ENCODE measurements at places on chromosomes 7 and 10.
A peak's percentile ranks its signal among the peaks of the same experiment; 100 is the strongest.

GRCh38 chr7:122306320-122307227 lies 2.0 kb upstream of the FEZF1 start:
- no peak for DNase-seq

DNA sequence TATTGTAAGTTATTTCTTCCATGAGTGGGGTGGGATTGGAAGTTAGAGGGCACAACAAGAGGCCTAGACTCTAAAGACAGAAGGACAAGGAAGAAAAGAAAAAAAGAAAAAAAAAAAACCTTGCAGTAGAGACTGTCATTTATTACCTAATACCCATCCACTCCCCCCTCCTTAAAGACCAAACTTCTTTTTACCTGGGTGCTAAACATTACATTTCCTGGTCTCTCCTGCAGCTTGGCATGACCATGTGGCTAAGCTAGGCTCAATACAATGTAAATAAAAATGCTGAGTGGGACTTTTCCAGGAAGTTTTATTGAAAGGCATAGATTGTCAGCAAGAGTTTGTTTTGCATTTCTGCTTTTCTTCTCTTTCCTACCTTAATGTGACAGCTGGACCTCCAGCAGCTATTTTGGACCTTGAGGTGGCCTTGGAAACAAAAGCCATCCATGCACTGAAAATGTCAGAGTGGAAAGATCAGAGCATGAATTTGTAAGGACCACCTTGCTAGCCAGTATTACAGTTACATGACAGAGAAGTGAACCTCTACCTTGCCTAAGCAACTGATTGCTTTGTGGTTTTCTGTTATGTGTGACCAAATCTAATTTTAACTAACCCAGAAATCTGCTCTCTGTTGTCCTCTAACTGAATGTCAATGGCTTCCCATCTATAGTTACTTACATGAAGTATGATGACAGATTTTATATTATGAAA lies 81.3 kb upstream of the SFMBT2 start:
- no peak for DNase-seq

DNA sequence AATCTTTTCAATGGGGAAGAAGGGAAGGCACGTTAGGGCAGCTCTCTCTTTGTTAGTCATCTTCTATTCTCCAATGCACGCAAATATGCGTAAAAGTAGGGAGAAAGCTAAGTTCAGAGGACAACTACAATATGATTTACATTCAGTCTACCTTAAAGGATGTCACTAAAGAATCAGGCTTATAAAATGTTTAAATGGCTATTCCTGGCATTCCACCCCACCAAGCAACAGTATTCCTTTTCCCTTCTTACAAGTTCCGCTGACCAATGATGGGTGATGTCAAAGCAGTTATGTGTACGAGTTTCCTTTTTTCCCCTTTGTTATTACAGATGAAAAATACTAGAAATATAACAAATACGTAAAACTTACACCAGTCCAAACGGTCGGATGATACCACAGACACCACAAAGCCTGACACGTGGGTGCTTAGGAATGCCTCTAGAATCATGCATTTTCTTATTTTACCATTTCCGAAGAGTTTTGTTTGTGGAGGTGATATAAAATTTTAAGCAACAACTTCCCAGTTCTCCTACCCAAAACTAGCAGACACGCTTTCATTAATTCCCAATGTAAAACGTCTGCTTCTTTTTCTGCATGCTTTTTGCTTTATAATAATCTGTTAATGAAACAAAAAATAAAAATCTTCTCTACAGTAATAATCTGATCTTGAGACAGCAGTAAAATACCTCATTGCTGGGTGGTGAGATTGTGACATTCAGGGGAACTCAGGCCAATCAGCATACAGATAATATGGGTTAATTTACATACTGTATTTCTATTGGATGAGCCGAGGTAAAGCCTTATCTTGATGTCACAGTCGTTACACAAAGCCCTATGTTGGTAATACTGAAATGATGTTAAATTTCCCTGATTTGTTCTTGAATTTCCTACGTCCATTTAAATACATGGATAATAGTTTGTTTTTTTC lies 708 bp upstream of the GPR85 start:
- DNase-seq: no peak

GRCh38 chr10:83765731-83766130 lies 373.6 kb upstream of the GHITM start:
- no peak for DNase-seq

DNA sequence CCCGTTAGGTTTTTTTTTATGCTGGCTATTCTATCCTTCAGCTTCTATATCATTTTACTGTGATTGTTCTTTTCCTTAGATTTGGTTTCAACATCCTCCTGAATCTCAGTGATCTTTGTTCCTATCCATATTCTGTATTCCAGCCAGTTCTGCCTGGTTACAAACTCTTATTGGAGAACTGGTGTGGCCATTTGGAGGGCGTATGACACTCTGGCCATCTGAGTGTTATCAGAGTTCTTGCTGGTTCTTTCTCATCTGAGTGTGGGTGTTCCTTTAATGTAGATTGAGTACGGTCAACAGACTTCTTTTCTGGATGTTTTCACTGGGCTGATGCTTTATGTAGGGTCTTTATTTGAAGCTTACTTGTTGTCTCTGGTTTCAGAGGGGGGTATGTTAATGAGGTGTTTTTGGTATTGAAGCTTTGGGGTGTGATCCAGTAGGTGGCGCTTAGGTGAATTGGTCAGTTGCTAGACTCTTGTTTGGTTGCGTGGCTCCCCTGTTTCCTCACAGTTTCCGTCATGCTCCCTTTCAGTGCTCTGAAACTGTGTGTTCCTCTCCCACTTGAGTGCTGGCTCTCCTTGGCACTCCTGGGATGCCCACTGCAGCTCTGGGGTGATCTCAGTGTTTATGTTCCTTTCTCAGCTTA lies 80.7 kb downstream of the FANK1 start:
- DNase-seq: no peak

GRCh38 chr10:49178489-49179471 lies 9.4 kb downstream of the TMEM273 start:
- DNase-seq: no peak

GRCh38 chr7:142461437-142461836 lies 203.6 kb upstream of the PRSS58 start:
- no peak for DNase-seq

GRCh38 chr7:78702770-78703169 lies 750.7 kb downstream of the MAGI2 start:
- DNase-seq: no peak

- DNase-seq: no peak
Measured at GRCh38 chr10:96675846-96676245, 44.5 kb downstream of the PIK3AP1 start.

DNA sequence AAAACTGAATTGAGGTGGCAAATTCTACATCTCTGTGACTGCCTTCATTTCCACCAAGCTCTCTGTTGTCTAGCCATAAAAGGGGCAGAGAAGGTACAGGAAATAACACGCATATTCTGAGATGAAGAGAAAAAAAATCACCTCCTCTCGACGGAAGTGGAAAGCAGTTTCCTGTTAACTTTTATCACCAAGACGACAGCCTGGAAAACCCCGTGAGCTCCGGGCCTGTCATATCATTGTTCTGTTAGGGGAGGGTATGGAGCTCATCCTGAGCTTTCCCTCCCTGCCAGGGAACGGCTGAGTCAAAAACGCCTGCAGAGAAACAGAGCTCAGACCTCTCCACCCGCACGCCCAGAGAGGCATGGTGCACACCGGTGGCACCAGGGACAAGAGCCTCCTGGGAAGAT lies 200.3 kb downstream of the PRPF18 start:
- DNase-seq: no peak

DNA sequence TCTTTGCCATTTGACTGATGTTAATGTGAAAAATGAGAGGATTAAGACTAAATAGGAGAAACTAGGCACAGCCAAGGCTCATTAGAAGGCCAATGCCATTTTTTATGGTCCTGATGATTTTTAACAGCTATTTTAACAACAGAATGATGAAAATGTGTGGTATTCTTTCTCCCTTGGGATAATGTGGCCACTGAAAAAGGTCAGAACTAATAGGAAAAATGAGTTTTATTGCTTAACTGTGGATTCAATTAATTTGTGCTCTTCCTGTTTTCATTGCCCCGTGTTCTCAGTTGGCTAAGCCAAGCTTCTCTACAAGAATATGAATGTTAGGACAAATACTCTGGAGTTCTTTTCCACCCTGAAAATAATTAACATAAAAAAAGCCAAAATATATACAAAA lies 56.6 kb downstream of the BMPER start:
- no peak for DNase-seq

GRCh38 chr7:27663989-27664331 lies 1.3 kb upstream of the HIBADH start:
- no peak for DNase-seq

DNA sequence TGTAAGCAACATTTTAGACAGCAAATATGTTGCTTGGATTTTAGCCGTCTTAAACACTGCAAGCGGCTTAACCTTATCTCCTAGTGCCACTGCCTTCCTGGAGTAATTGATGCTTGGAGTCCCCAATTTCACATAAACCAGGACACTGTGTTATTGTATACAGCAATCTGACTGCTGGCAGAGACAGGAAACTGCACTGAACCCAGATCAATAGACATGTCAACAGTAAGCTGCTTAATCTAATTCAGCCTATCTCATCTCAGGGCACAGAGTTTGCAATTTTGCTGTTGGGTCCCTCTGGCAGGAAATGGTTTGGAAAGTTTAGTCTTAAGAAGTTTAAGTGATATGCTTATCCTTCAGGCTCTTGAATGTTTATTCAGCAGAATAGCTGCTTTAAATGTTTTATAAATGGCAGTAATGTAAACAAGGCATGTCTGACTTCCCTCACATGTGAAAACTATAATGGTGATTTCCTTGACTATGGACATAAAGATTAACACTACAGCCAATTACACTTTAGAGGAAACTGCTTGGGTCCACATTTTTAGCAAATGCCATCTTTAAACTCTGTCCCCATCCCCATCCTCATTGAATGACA lies 598.6 kb downstream of the PARD3 start:
- no peak for DNase-seq

- peak; percentile 93 for DNase-seq
Measured at GRCh38 chr7:48781752-48782151, 142.6 kb upstream of the CDC14C start.

GRCh38 chr10:97119058-97119745 lies 66.6 kb downstream of the SLIT1 start:
- no peak for DNase-seq

GRCh38 chr10:43402176-43402575 lies 6.8 kb downstream of the HNRNPF start:
- DNase-seq: no peak

GRCh38 chr7:38482521-38482920 lies 148.7 kb downstream of the AMPH start:
- DNase-seq: no peak

DNA sequence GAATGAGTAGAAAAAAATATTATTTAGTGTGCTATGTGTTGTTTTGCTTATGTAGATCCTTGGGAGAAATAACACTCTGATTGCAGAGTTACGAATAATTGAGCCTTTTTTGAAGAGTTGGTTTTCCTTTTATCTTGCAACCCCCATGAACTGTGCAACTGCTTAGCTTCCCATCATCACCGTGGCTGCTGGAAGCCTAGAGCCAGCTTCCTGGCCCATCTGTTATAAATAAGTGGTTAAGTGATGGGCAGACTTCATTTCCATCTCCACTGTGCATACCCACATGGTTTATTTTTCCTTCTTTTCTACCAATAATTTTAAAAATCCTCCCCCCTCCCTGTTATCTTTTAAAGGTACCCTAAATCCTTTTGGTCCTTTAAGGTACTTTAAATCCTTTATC lies 554.9 kb upstream of the GALNT17 start:
- DNase-seq: no peak

DNA sequence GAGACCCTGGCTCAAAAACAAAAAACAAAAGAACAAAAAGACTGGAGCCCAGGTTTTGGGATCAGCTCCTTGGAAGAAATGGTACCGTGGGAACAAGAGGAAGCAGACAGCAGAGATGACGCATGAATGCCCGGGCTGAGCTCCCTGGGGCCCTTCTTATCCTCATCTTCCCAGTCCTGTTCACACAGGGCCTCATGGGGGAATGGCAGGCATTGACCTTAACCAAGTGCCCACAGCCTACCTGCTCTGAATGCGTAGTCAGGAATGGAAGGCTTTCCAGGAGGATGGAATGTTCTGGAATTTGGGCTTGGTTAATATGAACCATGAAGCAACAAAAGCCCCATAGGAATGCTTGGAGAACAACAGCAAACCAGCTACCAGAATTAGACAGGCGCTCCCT lies 154.7 kb downstream of the PRPF18 start:
- DNase-seq: no peak

- DNase-seq: no peak
Measured at GRCh38 chr7:115023219-115023618, 101.3 kb downstream of the MDFIC start.

DNA sequence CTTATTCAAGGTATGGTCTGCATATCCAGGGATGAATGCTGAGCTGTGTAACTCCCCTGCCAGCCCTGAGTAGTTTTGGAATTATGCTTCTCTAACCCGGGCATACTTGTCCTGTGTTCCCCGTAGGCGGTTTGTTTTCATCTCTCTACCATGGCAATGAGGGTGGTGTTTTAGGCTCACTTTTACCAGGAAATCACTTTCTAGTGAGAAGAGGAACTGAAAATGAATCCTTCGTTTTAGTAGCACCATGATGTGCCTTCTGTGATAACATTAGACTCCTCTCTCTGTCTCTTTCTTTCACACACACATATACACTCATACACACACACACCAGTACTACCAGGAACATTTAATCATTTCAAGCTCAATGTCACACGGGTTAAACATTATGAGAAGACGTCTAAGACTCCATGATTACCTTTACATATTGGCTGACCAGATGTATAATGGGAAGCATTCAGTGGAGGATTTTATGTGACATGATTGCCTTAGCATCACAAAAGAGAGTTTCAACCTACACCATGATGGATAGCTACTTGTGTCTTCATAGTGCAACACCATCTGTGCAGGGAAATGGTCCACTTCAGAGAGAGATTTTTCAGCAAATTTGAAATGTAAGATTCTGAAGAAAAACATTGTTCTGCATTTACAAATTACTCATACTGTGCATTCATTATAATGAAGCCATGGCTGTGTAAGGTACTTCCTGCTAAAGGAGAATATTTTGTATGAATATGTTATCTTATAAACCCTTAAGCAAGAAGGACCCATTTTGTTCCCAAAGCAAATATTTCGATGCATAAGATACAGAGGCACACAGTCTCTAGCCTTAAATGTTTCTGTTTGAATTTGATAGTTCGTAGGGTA lies 31.0 kb upstream of the PFKP start:
- DNase-seq: no peak

GRCh38 chr7:37467002-37467401 lies 18.3 kb upstream of the ELMO1 start:
- DNase-seq: no peak

DNA sequence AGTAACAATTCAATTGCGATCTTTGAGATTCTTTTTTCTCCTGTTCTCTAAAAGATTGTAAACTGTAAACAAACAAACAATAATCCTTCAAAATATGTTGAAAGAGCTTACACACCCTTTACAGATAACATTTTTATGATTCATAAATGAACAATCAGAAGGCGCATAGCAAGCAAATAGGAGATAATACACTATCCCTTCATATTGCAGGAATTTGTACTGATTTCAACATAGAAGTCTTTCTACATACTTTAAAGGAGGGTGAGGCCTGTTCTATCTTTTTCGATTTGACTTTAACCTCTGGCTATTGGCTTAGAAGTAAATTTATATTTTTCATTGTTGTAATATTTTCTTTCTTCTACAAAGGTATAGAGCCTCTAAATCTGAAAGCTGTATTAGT lies 57.2 kb downstream of the TFEC start:
- DNase-seq: no peak

Data from DMS153 (cell line).